Inflammatory macrophage treated with lipopolysaccharide for 4 hours (primary cell): ENCODE measurements at places on chromosomes 4 and X.

- DNase-seq, result no peak
Observed at GRCh38 chr4:38161208-38162113, 201.3 kb downstream of the PTTG2 start.

- peak; percentile 19 for DNase-seq
Observed at GRCh38 chrX:107537815-107538214, 88.4 kb downstream of the FRMPD3 start.

DNA sequence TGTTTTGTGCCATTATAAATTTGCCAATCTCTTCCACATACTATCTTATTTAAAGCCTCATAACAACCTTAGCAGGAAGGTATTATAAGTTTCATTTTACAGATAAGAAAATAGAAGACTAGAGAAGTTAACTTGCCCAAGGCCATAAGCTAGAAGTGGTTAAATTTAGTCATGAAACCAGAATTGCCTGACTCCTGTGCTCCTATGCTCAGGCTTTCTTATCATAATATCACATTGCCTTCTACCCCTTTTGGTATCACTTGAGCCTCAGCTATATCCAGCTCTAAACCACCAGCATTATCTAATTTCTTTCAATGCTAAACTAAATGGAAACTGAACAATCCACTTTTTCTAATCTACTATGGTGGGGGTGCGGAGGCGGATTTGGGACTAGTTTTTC, 164.7 kb downstream of the GBA3 start:
- no peak for DNase-seq

DNA sequence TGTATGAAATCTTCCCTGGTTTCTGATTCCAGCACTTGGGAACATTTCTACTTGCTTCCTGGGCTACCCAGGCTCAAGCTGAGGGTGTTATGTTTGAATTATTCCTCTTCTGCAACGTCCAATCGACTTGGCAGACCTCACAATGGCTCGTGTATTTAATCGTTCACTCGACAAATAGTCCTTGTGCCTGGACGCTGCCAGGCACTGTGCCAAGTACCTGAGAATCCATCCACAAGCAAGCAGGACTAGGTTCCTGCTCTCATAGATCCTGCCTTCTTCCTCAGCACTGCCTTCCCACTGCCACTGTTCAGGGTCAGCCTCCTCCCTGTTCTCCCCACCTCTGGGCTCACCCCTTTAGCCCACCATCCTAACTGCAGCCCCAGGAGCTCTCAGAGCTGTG, 113.3 kb downstream of the EFNB1 start:
- DNase-seq, result no peak

DNA sequence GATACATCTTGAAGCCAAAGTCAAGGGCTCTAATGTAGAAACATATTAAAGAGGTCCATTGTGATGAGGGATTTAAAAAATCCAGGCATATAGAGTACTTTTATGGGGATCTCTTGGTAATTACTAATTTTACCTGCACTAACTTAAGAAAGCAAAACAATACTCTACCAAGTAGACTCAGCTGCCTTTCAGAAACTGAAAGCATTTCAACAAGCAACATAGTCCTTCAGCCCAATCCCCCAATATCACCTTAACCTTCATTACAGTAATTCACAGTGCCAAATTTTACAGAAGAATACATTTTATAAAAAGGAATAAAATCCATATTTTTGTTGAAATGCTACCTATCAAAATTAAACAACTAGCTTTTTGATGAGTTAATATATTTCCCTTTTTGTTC, 422.9 kb downstream of the DTHD1 start:
- no peak for DNase-seq

DNA sequence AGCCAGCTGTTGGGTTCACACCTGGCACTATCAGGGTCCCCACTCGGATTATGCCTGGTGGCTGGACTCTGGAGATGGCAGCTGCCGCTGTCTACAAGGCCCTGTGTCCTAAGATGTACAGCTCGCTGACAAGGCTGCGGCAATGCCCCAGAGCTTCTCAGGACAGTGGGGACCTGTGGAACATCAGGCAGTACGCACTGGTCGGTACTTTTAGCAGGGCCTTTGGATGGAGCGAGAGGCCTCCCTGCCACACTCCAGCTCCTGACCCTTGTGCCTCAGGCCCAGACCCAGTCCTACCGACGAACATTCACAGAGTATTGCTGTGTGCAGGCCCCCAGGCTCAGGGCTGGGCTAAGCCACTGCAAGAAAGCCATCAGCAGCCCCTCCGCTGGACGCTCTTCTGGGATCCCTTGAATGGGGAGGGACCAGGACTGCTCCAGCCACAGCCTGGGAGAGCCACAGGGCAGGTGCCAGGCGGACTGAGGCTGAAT, 45.7 kb upstream of the HMX1 start:
- no peak for DNase-seq

GRCh38 chrX:21469071-21469470, 94.9 kb downstream of the CNKSR2 start:
- DNase-seq, result no peak

DNA sequence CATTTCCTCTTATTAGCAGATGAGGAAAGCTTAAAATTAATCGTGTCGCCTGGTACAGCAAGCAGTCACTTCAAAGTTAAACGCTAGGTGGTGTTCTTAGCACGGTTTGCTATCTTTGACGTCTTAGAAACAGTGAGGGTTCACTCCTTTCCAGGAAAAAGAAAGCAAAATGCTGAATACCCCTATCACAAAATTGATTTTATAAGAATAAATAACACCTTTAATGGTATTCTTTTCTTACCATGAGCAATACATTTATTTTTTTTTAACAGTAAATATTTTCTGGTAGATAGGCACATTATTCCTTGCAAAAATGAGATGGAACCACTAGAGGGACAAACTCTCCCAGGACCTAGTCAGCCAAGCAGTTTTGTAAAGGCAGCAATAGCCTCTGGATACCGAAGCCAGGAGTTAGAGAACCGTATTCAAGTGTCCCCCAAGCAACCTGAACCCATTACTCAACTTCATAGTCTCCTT, 153.9 kb downstream of the KDR start:
- DNase-seq, result peak; percentile 65

DNA sequence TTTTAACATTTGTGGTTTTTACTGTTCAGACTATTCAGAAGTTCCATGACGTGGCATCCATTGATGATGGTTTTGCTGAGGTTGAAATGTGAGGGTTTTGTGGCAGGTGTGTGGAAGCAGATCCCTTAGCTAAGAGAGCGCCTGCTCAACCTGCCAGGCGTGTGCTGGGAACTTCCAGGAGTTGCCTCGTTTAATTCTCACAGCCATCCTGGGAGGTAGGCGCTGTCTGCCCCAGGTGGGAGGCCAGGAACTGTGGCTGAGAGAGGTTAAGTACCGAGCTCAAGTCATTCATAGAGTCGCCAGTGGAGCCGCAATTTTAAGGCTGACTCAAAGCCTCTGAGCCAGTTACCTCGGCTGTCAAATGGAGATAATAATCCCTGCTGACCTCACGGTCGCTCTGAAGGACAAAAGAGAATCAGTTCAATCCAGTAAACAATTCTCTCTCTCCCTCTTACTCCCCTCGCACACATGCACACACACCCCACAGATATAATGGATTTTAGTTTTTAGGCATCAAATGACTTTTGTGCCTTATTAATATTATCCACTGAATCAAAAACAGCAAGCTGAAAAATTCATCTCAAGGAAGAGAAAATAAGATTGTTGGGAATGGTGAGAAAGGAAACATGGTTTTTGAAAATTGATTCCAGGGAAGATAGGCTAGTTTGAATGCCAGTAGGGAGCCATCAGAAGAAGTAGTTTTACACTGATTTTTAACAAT, 171.3 kb downstream of the PTTG2 start:
- DNase-seq, result no peak

DNA sequence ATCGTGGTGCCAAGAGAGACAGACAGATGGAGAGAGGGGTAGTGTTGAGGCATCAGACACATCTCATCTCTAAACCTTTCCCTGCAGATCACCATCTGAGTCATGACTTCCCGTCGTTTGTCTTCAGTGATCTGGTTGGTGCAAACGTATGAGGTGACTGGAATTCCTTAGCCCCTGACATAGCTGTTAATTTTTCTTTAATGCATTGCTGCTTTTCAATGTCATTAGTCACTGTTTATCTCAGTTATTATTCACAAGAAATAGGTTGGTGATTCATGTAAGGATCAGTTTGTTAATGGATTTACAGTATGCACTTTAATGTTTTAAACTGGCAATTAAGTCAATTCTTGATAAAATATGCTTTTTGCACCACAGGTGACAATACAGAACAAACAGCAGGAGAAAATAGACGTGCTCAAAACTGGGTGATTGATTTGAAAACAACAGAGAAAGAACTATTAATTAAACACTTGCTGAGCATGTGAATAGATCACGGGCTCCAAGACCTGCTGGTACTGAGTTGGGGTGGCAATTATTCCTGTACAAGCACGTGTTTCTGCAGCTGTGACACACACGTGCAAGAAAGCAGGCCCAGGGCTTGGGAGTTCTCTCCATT, 1.3 kb upstream of the TMEM154 start:
- no peak for DNase-seq

GRCh38 chr4:38664706-38665401, 855 bp downstream of the KLF3 start:
- peak; percentile 56 for DNase-seq

GRCh38 chrX:11380187-11380844, 87.1 kb downstream of the AMELX start:
- DNase-seq, result peak; percentile 81

- DNase-seq, result no peak
Observed at GRCh38 chr4:145812919-145813318, 125.7 kb downstream of the ZNF827 start.

DNA sequence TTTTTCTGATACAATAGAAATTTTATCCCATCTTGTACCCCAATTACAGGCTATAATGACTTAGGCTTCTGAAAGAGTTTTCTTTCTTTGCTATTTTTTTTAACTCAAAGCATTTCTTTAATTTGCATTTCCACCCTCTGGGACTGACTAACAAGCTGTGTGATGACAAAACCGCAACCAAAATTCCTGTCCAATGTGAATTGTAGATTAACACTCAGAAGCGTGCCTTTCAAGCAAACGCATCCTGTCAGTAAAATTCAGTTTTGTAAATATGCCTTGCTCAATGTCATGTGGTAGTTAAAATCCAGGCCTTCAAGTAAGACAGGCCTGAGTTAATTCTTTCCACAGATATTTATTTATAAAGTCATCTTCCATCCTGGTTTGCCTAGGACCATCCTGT, 50.3 kb downstream of the STK32B start:
- DNase-seq, result no peak

- no peak for DNase-seq
Observed at GRCh38 chr4:175369087-175369486, 443.0 kb downstream of the GPM6A start.

DNA sequence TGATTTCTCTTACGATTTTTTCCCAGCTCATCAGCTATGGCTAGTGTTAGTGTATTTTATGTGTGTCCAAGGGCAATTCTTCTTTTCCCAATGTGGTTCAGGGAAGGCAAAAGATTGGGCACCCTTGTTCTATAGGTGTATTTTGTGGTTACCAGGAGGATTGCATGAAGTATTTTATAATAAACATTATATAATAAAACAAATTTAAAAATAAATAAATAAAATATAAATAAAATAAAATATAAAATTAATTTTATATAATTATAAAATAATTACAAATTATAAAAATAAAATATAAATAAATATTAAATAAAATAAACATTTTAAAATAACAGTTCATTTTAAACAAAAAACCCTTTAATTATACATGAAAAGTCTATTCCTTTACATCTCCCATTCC, 35.6 kb upstream of the UGT2B10 start:
- no peak for DNase-seq

DNA sequence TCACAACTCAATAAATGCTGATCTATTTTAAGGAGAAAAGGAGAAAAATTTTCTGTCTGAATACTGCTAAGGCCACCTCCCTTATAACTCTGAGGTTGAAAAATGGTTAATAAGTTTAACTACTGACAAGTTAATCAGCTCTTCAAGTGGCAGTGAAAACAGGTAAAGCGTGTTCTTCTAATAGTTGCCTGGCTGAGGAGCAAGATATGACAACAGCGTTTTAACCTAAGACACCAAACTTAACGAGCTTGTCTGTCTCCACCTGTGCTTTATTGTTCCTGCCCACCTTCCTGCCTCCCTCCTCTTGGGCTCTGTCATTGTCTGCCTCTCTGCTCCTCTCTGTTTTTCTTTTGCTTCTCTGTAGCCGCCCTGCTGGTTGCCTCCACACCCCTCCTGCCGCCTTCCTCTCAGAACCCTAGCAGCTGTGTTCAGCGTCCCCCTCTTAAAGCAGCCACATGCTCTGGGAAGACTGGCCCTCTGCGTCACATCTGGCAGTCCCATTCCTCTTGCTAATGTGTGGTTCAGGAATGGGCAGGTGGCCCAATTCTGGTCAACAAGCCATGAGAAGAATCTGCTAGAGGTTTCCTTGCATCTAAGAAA, 4.3 kb upstream of the TSPAN5 start:
- DNase-seq, result no peak

- DNase-seq, result no peak
Observed at GRCh38 chr4:47222276-47222675, 190.9 kb downstream of the GABRB1 start.

GRCh38 chrX:153029875-153030274, 26.4 kb upstream of the PNMA3 start:
- no peak for DNase-seq

DNA sequence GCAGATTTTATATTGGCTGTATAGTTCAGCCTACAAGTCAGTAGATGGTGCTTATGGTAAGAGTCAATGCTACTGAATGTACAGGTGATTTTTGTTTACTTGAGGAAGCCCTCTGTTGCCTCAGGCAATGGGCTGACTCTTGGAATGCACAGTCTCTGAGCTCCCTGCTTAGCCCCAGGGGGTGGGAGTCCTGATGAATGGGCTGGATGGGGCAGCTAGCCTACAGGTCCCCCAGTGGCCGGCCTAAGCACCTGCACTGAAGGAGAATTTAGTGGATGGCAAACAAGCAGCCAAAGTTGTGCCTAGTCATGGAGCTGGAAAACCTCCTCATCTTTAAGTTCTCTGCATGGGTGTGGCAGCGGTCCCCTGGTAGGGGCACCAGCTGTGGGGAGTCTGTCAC, 101.8 kb upstream of the CXorf51B start:
- DNase-seq, result no peak

GRCh38 chr4:152385551-152385950, 150.3 kb downstream of the FBXW7 start:
- no peak for DNase-seq

DNA sequence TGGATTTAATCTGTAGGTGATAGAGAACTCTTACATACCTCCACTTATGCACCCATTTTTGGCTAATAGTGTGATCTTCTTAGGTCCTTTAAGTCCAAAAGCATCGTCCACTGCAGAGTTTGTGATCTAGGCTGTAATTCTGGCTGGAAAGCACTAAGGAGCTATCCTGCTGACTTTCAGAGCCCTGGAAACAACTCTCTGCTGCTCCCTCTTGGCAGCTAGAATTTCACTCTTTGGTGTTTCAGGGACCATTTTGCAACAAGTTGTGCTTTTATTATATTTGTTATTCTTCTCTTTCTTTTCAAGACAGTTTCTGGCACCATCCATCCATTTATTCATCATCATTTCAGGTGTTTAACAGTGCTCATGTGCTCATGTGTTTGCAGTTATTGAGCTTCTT, 130.0 kb downstream of the RBM46 start:
- DNase-seq, result no peak
